GDM1 (cell line): ENCODE measurements at places on chromosomes 1 and 21.

GRCh38 chr1:201103666-201104065 is 8.6 kb downstream of the CACNA1S start:
- DNase-seq = no peak

GRCh38 chr1:220927442-220927841 is 48.2 kb downstream of the HLX start:
- DNase-seq = no peak

GRCh38 chr1:101875891-101876290 is 120.8 kb downstream of the OLFM3 start:
- no peak for DNase-seq

DNA sequence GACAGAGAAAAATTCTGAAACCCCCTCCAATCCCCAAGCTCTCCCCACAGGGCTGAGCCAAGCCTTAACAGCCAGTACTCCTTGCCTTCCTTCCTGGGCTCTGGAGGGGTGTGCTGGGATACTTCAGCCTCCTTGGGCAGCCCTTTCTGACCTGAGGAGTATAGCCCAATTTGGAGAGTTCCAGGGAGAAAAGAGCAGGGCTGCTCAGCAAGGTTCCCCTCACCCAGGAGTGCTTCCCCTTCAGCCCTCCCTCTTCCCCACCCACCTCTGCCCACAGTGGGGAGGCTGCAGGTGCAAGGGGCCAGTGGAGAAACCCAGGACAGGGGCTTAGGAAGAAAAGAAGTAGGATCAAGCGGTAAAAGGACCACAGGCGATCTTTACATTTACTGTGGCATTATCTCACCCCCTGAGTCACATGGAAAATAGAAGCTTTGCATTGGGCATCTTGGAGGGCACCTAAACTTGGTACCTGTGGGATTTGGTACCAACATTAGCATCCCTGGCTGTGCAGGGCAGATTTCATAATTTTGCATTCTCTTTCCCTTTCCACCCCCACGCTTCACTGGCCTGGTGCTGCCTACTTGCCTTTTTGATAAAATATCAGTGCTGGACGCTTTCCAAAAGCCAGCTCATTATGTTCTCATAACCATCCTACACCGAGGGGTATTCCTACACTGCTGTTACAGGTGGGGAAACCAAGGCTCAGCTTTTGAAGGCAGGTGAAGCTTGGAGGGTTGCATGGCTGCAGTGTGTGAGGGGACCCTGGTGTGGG is 2.8 kb upstream of the ADORA1 start:
- no peak for DNase-seq

DNA sequence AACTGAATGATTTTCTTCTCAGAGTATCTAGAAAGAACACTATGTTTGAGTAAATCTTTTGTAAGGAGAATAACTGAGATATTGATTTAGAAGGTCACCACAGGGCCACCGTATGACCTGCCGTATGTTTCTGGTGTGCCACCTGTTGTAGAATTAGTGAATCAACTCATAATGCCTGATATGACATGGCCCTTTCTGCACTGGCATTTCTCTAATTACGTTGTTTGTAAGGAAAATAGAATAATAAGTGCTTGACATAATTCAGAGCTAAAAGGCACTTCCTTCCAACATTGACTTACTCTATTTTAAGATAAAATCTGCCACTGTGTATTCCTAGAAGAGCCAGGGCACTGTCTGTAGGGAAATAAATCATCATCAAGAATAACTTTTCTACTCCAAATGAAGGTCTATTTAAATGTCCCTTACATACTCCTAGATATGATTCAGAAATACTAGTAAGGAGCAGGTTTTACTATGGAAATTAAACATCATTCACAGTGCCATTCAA is 101.7 kb downstream of the PHTF1 start:
- DNase-seq = no peak

- DNase-seq = no peak
These were observed 13.9 kb downstream of the SNIP1 start for GRCh38 chr1:37540036-37540785.

DNA sequence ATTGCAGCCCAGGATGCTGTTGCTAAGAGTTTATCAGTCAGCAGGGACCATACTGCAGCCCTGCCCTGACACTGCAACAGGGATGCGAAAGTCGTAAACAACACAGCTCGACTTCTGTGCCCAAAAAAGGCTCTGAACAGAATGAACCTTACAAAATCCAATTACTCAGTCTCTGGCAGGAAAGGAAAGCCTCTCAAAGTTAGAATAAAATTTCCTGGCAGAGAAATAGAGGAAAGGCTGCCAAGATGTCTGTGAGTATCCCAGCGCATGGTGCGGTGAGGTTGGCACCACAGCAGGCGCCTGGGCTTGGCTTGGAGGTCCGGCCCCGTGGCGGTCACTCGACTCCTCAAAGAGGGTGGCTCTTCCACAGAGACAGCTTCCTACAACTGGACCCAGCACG is 185.8 kb downstream of the PCP4 start:
- no peak for DNase-seq

DNA sequence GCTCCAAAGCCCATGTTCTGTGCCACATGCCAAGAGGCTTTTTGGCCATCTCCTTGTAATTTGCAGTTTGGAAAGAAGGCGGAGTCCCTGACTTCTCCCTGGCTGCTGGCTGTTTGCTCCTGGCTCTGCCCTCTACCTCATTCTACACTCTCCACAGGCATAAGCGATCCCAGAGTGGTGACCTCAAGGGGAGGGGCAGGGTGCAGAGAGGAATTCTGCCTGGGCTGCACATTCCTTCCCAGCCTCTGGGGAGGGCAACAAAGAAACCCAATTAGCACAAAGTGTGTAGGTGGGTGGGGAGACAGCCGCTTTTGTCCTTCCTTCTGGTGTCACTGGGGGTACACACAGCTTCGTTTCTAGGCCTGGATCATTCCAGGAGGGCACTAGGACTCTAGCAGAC is 95.3 kb downstream of the HIVEP3 start:
- DNase-seq = no peak

DNA sequence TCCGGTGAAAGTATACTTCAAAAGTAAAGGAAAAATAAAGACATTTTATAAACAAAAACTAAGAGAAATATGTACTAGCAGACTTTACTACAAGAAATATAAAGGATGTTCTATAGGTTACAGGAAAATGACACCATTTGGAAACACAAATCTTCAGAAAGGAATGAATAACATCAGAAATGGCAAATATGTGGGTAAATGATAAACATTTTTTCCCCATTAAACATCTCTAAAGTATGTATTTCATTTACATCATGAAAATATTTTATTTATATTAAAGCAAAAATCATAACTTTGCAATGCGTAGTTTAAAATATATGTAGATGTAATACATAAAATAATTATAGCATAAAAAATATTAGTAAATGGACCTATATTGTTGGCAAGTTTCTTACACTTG is 184.1 kb upstream of the ZNHIT6 start:
- DNase-seq = no peak

DNA sequence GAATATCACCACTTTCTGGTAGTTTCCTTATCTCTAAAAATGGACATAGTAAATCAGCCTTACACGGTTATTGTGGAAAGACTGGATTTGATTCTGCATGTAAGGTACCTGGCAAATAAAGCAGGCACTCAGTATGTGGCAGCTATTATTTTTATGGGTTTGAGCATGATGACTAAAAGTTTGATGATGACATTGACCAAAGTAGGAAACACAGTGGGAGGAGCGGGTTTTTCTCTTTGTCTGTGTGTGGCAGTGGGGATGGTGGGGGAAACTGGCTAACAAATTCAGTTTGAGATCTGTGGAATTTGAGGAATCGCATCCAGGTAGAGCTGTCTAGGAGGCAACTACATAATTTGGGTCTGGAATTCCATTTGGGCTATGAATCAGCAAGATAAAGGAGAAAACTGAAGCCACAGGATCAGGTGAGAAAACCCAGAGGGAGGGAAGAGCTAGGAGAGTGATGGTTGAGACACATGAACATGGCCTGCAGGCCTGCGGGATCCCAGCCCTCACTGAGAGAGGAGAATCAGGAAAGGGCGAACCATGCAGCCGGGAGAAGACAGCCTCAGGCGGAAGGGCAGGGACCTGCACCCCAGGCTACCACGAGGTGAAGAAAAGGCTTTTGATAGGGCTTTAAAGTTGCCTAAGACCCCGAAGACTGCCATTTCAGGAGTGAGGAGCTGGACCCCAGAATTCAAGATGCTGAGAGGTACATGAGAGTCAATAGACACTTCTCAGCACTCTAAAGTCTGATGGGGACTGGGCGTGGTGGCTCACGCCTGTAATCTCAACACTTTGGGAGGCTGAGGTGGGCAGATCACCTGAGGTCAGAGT is 52.2 kb downstream of the MEF2D start:
- DNase-seq = no peak

DNA sequence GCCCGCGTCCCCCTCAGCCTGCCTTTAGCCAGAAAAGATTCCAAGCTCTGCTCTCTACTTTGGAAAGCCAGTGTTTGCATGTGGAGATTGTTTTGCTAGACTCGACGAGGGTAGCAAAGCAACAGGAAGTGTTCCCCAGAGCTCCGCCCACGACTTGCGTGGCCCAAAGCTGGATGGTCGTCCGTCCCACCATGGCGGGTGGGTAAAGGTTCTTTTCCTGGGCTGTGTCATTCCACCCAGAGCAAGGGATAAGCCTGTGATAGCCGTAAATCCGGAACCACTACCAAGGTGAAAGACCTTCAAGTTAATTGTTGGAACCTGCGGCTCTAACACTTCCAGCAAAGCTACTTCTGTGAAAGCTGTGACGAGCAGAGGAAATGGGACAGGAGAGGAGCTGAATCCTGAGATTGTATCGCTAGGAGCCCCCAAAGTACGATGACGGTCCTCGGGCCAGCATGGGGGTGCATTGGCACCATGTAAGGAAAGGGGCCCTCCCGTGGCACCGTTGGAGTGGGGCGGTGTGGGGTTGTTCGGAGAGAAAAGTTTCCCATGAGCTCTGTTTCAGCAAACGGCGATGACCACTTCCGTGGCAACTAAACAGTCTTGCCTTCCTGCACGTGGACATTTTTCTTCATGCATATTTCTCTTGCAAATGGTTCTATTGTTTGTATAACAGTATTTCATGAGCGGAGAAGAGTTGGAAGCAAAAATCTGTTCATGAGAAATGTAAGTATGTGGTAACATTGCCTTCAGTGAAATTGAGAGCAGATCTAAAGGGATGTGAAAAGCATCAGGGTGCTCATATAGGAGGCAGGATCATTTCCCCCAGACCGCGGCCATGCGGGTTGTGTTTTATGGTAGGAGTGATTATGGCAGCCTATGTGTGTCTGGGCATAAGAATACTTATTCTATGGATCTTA is 8.4 kb downstream of the MX2 start:
- DNase-seq = no peak

DNA sequence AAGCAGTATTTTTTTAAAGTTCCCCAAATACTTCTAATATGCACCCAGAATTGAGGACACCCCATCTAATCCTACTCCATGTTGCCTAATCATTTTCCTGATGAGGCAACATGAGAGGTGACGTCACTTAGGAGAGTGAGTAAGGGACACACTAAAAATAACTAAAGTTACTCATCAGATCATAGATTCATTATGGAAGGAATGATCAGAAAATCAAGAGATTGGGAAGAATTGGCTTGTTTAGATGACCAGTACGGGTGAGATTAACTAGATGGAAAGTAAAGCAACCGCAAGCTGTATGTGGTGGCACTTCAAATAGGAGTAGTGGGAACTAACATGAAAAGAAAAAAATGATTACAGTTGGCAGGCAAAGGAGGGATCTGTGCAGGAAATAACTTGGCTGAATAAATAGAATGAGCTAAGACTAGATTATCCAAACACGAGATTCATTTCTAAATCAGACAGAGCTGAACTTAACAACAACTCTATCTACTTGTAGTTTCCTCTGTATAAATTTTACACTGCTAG is 61.4 kb upstream of the CXADR start:
- DNase-seq = no peak

GRCh38 chr1:156833603-156834002 is 17.0 kb upstream of the SH2D2A start:
- DNase-seq = no peak

- DNase-seq = no peak
These were observed 250.3 kb downstream of the PTPRC start for GRCh38 chr1:198889101-198889500.

DNA sequence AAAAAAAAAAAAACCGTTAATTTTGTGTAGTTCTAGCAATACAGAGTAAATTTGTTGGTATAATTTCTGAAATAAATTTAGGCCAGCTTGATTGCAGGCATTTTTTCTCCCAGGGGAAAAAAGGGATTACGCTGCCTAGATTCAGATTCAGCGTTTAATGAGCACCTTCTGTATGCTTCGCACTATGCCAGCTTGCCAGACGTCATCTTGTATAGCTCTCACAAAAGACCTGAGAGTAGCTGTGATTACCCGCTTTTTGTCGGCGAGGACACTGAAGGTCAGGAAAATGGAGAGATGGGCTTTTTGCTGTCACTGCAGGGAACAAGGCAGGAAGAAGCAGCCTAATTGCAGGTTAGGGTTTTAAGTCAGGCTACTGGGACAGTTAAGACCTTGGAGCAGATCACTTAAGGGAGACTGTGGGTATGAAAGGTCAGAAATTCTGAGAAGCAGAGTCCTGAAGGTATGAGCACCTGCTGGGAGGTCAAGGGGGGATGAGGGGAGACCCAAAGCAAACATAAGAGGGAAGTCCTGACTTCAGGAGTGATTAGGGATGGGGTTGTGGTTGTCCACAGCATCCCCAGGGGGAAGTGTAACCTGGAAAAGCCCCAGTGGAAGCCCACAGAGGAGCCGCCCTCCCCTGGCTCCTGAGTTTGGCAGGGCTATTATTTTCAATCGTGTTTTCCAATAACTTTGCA is 39.0 kb downstream of the TMCC2 start:
- no peak for DNase-seq

- no peak for DNase-seq
These were observed 22.7 kb upstream of the IFNAR1 start for GRCh38 chr21:33302055-33302454.

DNA sequence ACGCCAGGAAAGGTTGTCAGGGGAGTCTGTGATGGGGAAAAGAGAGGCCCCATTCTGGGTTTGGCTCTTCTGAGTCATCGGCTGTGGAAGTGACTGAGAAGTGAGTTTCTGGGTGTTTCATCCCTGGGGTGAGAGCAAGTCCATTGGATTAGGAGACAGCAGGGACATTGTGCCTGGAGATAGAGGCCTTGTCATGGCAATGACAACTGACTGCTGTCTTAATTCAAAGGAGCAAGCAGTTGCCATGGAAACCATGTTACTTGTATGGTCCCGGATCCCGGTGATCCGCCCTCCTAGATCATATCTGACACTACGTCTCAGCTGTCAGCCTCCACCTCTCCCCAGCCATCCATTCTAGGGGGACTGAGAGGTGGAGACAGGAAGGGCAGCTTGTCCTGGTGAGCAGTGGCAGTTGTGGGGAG is 34.4 kb downstream of the KIAA0040 start:
- DNase-seq = no peak

- no peak for DNase-seq
These were observed 7.7 kb downstream of the DUSP10 start for GRCh38 chr1:221734187-221734586.

DNA sequence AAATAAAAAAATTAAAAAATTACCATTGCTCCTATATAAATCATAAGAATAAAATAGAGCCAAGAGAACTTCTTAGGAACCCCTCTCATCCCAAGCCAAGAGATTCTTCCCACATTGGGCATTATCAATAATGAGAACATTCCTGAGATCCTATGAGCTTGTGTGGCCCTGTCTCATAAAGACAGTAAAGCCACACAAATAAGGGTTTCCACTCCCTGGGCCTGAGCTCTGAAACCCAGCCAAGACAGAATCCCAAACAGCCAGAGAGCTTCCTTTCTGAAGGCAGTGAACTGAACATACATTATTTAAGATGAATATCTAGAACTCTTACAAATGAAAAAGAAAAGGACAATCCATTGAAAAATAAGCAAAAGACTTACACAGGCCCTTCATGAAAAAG is 68.3 kb downstream of the SLC45A1 start:
- no peak for DNase-seq

- DNase-seq = peak; percentile 49
These were observed 121.6 kb upstream of the IRF2BP2 start for GRCh38 chr1:234731569-234732085.

GRCh38 chr1:155207806-155208540 is at the start of gene THBS3:
TSS of gene THBS3 (minus strand) at chr1:155207897. CDS start at chr1:155207876, 21 bp downstream.
- no peak for DNase-seq
